Naive thymus-derived CD8-positive, alpha-beta T cell (primary cell): ENCODE measurements at places on chromosomes 4 and X. TPM values are rescaled to one million over a fixed set of nuclear protein-coding genes. Genes with fewer than 3 reads are reported as not detected.
A peak's percentile ranks its signal among the peaks of the same experiment; 100 is the strongest.

KLB gene
- 0.03 TPM for polyA plus RNA-seq

SULT1B1 gene
- 18.2 TPM for polyA plus RNA-seq

TENM3 gene
- polyA plus RNA-seq, result not detected

PDGFC gene
- not detected for polyA plus RNA-seq

GRCh38 chr4:3369781-3370674 is 71.7 kb upstream of the HGFAC start:
- DNase-seq, result no peak

DNA sequence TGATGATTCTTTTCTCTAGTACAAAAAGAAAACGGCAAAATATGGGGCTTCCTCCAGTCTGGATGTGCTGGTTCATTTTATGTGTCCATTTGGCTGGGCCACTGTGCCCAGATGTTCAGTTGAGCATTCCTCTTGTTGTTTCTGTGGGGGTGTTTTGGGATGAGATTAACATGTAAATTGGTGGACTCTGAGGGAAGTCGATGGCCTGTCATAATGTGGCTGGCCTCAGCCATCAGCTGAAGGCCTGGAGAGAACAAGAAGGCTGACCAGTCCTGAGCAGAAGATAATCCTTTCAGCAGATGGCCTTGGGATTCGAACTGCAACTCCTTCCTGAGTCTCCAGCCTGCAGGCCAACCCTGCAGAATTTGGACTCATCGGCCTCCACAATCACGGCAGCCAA is 136.7 kb downstream of the EVC2 start:
- DNase-seq, result no peak

GRCh38 chr4:110071466-110071865 is 126.9 kb downstream of the ELOVL6 start:
- no peak for DNase-seq

DNA sequence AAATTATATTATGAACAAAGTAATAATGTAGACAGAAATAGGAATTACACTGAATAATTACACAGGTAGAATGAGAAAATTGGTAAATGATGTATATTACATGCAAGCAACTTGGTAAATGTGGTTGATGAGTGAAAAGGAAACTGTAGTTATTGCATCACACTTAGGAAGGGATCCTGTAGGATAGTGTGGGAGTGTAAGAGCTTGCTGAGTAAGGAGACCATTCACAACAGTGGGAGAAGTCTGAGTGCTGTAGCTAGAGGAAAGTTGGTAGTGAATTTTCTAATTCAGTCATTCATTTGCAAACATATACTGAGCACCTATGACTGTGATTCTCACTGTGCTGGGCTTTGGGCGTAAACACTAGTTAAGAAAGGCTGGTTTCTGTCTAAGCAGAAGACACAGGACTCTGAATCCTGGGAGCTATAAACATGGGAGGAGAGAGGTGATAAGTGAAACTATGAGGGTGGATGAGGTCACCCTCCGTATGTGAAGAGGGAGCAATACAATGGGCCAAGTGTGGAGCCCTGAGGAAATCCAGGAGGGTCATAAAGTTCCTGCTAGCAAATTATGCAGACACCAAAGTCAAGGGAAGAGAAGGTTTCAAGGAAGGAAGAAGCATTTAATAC is 14.2 kb upstream of the CPE start:
- no peak for DNase-seq

- peak; percentile 44 for DNase-seq
These were observed 4.5 kb upstream of the NKX1-1 start for GRCh38 chr4:1410491-1411325.

DNA sequence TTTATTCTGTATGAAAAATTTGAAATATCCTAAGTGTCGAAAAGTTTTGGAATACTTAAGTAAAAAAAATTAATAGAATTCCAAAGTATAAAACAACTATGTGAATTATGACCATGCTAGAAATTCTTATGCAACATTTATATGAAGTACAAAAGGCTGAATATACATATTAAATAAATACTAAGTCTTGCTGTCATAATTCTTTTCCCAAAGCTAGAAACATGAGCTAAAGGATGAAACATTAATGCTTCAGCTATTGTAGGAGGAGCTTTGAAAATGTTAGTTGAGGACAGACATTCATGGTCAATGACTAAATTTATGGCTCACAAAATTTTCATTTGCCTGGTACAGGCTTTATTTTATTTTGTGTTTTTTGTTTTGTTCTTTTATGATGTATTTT is 207.3 kb downstream of the GABRB1 start:
- DNase-seq, result no peak

GRCh38 chrX:121084903-121085611 is 37.6 kb downstream of the GLUD2 start:
- no peak for DNase-seq
